ENCODE measurements at places on chromosomes 1 and 21. TPM values are rescaled to one million over a fixed set of nuclear protein-coding genes. Genes with fewer than 3 reads are reported as not detected.

DNA sequence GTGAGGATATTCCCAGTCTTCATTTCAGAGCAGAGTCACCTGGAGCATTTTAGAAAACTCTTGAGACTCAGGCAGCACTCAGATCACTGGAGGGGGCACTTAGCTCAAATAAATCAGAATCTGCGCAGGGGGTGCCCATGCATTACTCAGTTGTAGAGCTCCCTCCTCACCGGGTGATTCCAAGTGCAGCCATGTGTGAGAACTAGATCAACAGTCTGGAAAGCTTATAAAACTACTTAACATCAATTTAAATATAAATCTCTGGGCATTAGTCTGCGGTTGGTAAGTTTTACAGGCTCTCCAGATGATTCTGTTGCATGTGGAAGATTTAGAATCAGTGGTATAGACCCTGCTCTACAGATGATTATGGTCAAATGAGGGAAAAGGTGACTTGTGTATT is 128.6 kb downstream of the ST6GALNAC3 start:
- DNase-seq: no peak

Gene LRRIQ3
- 3.5 TPM for polyA plus RNA-seq

Gene COL11A1
- polyA plus RNA-seq: 4.3 TPM

- DNase-seq: no peak
Measured at GRCh38 chr1:38715415-38715814, 144.2 kb downstream of the RRAGC start.

DNA sequence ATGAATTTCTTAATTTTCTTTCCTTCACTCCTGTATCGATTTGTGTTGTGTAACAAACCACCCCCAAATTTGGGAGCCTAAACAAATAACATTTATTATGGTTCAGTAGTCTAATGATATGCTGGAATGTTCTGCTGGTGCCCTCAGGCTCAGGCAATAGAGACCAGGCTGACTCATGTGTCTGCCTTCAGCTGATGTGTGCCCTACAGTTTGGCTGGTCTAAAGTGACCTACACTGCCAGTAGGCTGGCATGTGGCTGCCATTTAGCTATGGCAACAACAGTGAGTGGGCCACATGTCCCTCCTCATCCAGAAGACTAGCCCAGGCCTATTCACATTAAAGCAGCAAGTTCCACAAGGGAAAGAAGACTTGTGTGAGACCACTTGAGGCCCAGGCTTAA is 115.8 kb downstream of the PTPRC start:
- no peak for DNase-seq

Gene OR2T33
- not detected for polyA plus RNA-seq

All from left renal cortex interstitium (tissue), 4 donors.